Activated CD4-positive, alpha-beta T cell treated with anti-CD3 and anti-CD28 coated beads for 48 hours (primary cell): ENCODE measurements at places on chromosomes 6 and 20.

- DNase-seq = no peak
These were observed 33.8 kb upstream of the NT5E start for GRCh38 chr6:85416049-85416448.

GRCh38 chr6:21033575-21034026 is 499.3 kb downstream of the CDKAL1 start:
- no peak for DNase-seq

DNA sequence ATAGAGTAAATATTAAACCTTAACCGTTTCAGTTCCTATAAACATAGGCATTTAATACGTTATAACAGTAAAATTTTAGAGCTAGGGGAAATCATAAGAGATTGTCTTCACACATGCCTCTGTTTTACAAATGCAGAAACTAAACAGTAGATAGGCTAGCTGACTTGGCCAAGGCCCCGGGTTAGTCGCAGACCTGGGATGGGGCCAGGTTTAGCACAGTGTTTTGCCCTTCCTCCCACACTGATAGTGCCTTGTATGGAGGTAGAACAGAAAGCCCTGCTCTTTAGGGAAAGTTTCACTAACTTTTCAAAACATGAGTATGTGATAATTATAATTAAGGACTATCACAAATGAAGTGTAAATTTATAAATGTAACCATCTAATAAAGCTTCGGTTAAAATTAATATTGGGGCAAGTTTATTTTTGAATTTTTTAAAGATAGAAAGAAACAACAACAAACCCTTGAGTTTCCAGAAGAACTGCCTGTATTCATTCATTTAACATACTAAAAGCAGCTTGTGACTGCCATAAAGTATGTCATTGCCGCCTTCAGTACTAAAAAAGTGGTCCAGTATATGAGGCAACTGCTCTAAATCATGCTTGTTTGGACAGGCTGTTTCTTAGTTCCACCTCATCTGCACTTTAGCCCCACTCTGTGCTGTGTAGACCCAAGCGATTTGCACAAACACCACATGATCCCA is 62.5 kb upstream of the LOC128125822 start:
- DNase-seq = no peak

DNA sequence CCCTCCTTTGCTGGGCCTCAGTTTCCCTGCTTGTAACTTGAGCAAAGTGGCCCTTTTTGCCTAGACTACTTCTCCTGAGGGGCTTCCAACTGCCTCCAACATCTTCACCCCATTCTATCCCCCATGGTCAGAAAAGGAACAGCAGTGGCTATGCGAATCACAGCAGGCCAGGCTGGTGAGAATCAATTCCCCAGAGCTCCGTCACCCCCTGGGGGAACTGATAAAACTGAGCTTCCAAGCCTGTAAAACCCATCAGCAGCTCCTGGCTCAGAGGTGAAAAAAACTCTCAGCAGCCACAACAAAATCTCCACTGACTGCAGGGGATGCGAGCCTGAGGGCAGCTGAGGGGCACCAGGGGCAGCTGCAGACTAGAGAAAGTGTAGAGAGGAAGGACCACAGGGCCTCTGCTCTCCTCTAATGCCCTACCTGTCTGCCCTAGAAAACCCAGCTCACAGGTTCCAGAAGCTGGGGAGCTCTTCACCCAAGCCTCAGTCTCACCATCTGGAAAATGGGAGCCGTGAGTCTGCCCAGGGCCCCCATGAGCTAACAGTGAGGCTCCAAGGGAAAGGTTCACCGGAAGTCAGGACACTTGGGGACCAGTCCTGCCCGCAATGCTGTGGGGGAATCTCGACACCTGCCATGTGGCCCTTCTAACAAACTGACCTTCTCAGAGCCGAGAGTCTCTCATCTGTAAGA is 120.6 kb downstream of the GRM4 start:
- DNase-seq = no peak

- no peak for DNase-seq
These were observed 104.8 kb downstream of the CDH26 start for GRCh38 chr20:60063048-60063451.

GRCh38 chr6:111864138-111865048 is 8.9 kb downstream of the FYN start:
- DNase-seq = no peak

- no peak for DNase-seq
These were observed 217.5 kb upstream of the SUPT3H start for GRCh38 chr6:45595010-45595851.

DNA sequence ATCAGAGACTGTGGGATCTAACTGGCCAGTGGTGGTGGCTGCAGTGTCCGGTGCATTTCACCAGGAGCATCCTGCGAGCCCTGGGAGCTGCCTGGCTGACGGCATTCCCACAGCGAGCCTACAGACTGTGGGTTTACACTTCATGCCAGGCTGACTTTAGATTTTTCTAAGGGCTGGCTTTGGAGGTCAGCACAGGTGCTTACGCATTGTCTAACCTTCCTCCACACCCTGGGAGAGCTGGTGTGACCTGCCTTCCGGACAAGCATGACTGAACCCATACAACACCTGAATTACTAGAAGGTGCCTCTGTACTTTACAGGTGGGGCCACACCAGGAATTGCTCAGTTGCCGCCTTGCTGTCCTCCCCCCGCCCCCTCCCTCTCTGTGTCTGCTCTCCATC is 96.2 kb downstream of the RREB1 start:
- no peak for DNase-seq

GRCh38 chr20:49948809-49949507 is 12.8 kb downstream of the RNF114 start:
- no peak for DNase-seq

DNA sequence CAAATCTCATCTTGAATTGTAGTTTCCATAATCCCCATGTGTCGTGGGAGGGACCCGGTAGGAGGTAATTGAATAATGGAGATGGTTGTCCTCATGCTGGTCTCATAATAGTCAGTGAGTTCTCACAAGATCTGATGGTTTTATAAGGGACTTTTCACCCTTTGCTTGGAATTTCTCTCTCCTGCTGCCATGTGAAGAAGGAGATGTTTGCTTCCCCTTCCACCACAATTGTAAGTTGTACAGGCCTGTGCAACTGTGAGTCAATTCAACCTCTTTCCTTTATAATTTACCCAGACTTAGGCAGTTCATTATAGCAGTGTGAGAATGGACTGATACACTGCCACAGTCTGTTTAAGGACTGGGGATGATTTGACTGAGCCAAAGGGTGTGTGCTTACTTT is 44.7 kb downstream of the NKAIN2 start:
- no peak for DNase-seq

- DNase-seq = no peak
These were observed 21.9 kb upstream of the BEND6 start for GRCh38 chr6:56932910-56933477.

GRCh38 chr6:32082478-32082877 is 26.7 kb downstream of the TNXB start:
- DNase-seq = no peak

GRCh38 chr6:65259059-65259458 is 448.0 kb downstream of the EYS start:
- DNase-seq = no peak

GRCh38 chr6:162798546-162799266 is 70.9 kb downstream of the PACRG start:
- no peak for DNase-seq

GRCh38 chr20:57140416-57140965 is 126.0 kb downstream of the BMP7 start:
- DNase-seq = no peak

GRCh38 chr20:40510622-40511021 is 178.4 kb downstream of the MAFB start:
- DNase-seq = no peak

DNA sequence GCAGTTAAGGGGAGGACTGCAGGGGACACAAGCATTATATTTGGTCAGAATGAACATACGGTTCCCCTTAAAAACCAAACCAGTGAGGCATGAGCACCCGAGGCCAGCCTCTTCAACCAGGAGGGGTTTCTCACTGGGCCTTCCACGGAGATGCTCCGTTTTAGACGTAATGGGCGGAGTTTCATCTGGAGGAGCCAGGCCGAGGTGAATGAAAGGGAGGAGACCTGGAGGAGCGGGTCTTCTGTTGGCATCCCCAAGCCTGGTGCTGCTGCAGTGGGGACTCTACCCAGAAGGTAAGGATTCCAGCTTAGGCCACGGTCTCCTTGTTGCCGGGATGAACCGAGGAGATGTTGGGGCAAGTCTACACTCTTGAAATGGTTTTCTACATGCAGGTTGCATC is 47.4 kb downstream of the ADNP start:
- no peak for DNase-seq

- no peak for DNase-seq
These were observed 91.9 kb downstream of the PLCB4 start for GRCh38 chr20:9160757-9161156.

DNA sequence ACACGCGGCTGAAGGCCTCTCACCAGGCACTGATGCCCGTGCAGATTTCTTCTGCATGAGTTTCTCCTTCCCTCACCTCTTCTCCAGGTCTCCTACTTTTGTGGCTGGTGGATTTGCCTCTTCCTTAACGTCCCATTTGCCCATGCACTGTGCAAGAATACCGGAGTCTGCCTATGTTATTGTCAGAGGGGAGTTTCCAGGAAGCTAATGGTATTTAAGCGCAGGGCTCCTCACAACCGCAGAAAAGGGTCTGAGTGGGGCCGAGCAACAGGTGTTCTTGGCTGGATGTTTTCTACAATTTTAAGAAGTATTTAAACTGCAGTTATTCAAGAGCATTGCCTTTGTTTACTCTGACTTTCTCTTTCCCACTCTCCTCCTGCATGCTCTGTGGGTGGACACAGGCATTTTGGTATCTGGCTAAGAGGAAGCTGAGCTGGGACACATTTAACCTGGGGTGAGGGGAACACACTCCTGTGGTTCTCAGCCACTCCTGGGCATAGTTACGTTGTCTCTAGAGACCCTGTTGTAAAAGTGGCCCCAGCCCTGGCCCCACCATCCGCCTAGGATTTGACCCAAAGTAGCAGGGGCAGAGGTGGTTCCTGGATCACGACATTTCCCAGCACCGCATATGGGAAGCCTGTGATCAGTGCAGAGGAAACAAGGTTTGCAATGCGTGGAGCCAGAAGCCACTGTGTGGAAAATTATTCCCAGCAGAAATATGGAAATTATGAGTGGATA is 34.4 kb downstream of the GGTLC1 start:
- no peak for DNase-seq

GRCh38 chr6:36607683-36608386 is 13.7 kb downstream of the SRSF3 start:
- DNase-seq = no peak

DNA sequence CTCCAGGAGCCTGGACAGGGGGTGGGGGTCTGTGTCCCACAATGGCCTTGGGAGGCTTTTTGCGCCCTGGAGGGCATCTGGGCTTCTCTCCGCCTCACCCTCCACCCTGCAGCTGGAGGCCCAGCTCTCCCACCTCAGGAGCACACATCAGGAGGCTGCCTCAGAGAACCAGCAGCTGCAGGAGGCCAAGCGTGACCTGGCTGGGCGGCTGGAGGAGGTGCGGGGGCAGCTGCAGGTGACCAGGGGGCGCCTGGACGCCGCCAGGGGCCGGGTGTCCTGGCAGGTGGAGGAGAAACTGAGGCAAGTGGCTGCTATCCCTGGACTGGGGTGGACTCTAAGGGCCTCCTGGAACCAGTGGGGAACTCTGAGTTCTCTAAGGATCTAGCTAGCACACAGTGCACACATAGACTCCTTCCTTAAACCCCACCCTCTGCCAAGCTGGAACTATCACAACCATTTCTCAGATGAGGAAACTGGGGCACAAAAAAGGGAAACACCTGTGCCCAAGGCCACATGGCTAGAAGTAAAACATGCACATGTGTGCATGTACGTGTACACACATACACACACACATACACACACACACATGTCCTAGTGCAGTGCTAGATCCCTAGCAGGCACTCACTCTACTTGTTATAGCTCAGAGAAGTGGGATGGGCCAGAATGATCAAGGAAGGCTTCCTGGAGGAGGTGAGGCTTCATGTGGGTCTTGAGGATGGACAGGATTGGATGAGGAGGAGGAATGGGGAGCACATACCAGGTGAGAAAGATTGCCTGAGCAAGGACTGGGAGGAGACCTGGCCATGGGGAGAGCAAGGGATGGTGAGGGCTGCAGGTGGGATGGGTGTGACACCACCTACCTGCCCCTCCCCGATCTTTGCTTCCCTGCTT is 22.9 kb downstream of the RAB44 start:
- DNase-seq = no peak

- DNase-seq = no peak
These were observed 102.8 kb downstream of the PREX1 start for GRCh38 chr20:48724891-48725554.

GRCh38 chr20:15564981-15565380 is 1008.3 kb downstream of the KIF16B start:
- no peak for DNase-seq

DNA sequence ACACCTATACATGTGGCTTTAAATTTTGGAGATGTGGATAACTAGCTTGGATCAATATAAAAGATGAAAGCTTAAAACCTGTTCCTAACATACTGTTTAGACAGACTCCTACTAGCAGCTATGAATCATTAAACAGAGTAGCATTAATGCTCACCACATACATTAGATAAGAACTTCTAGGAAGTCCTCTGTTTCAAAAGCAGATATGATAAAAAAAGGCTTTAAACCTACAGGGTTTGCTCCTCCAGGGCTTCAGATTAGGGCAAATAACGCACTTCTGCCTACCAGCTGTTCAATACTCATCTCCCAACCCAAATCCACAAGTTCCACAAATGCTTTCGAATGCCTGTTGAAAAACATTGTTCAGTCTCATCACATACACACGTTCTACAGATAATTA is 1.5 kb downstream of the REPS1 start:
- DNase-seq = no peak

- DNase-seq = peak; percentile 46
These were observed 110.8 kb upstream of the MLN start for GRCh38 chr6:33914645-33915044.

DNA sequence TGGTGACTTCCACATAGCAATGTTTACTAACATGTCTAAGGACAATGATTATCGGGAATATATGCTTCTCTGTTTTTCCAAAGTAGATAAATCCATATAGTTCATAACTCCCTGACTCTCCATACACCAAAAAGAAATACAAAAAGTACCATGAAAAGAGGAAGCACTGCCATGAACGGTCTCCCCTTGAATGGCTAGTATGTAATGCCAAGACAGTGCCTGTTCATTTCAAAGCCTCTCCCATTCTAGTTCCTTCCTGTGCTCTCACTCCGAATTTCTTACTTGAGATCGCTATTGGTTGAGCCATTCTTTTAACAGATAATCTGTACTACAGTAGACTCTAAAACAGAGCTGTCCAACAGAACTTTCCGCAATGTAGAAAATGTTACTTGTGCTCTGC is 54.8 kb upstream of the EDN1 start:
- DNase-seq = no peak
